HS-27A (cell line): ENCODE measurements at places on chromosomes 6 and 20.

GRCh38 chr20:454951-455350, 7.4 kb downstream of the TBC1D20 start:
- no peak for DNase-seq

DNA sequence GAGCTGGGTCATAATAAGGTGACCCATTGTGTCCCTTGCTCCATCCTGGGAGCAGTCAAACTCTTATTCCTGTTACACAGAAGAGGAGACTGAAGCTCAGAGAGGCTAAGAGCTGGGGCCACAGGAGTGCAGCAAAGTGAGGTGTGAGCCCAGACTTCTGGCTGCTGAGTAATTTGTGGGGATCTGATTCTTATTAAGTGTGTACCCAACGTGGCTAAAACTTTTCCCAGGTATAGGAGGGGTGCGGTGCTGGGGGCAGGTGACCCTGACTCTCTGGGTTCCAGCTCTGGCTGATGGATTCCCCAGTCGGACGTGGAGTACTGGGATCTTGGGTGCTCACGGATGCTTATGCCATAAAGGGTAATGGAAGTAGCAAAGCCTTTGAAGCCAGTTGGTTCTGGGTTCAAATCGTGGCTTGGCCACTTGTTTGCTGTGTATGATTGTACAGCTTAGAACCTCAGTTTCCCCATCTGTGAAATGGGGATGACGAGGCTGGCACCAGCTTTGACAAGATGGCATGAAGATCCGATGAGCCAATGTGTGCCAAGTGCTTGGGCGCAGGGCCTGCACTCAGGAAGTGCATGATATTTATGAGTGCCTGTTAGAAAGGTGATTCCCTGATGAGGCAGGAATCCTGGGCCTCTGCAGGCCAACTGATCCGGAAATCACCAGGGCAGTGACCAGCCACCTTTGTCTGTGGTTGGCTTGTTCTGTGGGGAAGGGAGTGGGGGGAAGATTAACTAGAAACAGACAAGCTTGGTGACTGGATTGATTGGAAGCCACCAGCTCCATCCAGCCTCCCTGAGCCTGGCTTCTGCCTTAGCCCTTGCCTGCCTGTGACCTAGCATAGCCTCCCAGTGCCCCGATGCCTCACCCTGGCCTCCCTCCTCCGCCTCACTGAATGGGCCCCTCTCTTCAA, 6.0 kb downstream of the SRC start:
- no peak for DNase-seq

- peak; percentile 3 for DNase-seq
Measured at GRCh38 chr20:10034717-10035571, at the start of gene ANKEF1. ANKEF1 (plus strand) TSS chr20:10034987; CDS start chr20:10038302, 3,315 bp downstream.

DNA sequence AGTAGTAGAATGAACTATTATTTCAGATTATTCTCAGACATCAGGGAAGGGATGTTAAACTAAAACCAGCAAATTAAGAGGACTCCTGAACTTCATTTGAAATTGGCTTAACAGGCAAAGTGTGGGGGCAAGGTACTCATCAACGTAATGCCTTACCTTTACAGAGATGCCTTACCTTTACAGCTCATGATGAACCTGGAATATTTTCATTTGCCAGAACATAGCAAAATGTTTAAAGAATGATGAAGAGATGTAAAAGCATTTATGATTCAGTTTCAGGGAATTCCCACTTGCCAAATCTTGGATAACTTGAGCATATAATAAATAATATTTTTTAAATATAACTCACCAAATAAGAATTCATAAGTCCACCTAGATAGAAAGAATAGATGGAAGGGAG, 207.5 kb downstream of the TINAG start:
- DNase-seq: no peak

GRCh38 chr6:69180361-69181067, 545.4 kb downstream of the ADGRB3 start:
- no peak for DNase-seq
